Astrocyte of the spinal cord (primary cell): ENCODE measurements at places on chromosomes 12 and 14.
A peak's percentile ranks its signal among the peaks of the same experiment; 100 is the strongest.

DNA sequence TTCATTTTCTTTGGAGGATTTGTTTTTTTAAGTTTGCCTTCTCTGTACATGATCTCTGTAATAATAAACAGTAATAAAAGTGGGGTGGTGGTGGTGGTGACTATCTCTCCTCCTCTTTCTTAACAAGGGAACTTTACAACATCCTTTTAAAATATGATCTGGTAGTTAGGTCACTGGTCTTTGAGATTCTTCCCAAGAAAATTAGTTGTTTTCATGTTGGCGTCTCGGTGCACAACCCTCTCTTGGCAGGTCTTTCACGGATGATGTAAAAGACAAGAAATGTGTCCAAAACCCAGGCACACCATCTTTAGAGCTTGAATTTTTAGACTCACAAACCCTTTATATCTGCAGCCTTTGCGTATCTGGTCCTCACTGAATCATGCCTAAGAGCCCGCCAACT, 488.5 kb upstream of the TBX3 start:
- peak; percentile 22 for DNase-seq

DNA sequence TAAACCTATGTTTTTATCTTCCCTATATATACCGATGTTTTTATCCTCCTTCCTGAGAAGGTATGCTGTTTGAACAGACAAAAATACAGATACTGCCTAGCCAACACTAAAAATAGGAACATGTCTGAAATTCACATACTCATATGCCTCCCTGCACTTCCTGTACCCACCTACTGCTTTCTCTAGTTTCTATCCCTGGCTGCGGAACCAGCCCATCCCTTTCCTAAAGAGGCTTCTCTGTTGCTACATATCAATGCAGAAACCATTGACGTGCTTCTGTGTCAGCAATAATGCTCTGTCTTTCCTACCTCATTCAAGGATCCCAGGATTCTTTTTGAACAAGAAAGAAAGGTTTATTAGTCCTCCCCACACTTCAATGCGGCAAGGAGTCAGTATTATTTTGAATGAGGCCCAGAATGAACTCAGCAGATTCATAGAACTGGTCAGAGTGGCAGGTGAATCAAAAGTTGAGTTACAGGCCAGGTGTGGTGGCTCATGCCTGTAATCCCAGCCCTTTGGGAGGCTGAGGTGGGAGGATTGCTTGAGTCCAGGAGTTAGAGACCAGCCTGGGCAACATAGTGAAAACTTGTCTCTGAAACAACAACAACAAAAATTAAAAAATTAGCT, 67.8 kb upstream of the NAP1L1 start:
- DNase-seq: no peak

DNA sequence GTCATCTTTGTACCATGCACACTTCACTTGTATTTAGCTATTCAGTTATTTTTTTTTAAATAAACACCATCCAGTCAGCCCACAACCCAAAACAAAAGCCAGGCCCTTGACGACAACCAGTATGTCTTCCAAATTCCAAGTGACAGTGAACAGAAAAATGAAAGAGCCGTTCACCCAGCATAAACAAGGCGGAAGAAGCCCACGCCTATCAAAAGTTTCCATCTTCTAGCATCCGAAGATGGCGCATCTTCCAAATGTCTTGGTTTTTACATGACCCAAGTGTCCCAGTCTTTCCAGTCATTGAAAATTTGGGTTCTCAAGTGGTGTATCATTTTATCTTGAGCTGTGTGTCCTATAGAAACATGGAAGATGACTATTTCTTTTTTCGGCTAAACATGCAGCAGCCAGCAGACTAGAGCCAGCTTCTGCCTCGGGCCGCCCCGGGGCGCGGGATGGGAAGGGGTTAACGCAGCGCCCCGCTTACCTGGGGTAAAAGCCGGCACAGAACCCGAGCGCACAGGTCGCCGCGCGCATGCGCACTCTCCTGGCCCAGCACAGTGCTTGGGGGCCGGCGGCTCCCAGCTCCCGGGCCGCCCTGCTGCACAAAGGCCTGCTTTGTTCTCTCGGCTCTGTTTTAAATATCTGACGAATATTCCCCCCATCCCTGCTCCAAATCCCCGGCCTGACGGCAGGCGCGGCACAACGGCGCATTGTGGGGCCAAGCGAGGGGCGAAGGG, 164.8 kb downstream of the ZFP36L1 start:
- no peak for DNase-seq

DNA sequence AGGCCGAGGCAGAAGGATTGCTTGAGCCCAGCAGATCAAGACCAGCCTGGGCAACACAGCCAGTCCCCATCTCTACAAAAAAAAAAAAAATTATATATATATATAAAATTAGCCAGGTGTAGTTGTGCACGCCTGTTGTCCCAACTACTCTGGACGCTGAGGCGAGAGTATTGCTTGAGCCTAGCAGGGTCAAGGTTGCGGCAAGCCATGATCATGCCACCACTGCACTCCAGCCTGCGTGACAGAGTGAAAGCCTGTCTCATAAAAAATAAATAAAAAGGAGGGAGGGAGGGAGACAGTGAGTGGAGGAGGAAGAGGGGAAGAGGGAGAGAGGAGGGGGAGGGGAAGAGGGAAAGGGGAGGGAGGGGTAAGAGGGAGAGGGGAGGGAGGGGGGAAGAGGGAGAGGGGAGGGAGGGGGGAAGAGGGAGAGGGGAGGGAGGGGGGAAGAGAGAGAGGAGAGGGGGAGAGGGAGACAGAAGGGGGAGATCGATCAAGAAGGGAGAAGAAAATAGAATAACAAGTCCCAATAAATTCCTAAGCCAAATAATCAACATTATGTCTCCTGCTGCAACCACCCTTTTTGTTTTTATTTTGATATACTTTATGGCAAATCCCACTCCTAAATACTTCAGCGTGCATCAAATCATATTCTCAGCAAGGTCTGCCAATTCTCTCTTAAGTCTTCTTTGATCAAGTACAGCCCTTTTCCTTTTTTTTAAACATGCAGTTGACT, 163.9 kb downstream of the MED13L start:
- no peak for DNase-seq
